ENCODE measurements at places on chromosomes 7 and 10.

DNA sequence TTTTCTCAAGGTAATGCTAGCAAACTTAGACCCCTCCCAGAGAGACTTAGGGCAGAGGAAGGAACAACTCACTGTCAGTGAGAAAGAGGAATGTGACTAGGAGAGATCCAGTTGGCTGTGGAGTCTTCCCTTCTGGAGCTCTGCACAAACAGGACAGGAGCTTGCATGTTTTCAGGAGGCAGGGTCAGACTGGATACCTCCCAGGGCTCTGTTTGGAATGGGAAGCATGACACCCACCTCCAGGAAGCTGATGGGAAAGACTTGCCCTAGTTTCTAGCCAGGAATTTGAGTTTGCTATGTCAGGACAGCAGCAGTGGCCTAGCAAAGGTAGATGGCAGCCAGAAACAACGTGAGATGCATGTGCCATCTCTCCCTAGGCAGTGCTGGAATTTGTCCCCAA lies 40.6 kb downstream of the GHRHR start:
- DNase-seq: no peak

DNA sequence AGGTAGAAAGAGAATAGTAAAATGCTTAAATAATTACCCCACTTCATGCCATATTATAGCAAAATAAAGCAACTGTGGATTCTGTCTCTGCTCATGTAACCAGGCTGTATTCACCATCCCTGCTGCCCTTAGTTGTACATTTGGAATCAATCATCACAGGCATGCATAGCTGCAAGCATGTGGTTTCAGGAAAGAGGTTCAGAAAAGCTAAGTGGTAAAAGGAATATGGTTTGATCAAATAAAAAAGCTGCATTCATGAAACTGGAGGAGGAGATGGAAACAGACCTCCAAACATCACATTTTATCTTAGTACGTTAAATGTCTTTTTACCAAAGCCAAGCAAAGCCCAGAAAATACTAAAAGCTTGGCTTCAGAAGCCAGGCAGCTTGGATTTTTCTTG lies 81.3 kb downstream of the ADAM22 start:
- DNase-seq: no peak

DNA sequence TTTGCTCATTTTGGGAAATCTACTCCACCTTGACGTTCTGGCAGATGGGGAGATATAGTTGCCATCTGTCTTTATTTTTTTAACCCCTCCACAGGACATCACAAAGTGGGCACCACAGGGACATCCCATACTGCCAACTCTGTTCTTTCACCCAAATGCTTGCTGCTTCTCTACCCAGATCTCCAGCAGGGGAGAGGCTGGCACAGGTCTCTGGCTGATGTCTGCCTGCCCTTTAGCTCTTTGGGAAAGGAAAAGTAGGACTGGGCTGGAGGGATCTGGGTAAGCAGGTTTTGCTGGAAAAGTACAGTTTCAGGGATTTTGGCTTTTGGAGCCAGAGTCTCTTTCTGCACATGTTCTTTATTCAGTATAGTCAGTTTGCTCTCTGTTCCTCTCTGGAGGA lies 156.7 kb downstream of the ANLN start:
- DNase-seq: no peak

DNA sequence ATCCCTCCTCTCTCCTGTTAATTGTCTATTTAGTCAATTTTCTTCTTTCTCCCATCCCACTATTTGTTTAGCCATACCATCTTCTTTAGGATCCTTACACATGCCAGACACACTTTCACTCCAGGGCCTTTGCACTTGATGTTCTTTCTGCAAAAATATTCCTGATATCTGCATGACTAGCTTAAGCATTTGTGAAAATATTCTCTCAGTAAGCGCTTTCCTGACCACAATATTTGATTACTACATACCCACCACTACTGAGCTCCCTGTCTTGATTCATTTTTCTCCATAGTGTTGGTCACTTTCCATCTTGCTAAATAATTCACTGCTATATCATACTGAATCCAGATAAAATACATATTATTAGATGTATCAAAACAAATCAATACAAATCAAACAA lies 75.1 kb downstream of the SEMA3D start:
- no peak for DNase-seq

DNA sequence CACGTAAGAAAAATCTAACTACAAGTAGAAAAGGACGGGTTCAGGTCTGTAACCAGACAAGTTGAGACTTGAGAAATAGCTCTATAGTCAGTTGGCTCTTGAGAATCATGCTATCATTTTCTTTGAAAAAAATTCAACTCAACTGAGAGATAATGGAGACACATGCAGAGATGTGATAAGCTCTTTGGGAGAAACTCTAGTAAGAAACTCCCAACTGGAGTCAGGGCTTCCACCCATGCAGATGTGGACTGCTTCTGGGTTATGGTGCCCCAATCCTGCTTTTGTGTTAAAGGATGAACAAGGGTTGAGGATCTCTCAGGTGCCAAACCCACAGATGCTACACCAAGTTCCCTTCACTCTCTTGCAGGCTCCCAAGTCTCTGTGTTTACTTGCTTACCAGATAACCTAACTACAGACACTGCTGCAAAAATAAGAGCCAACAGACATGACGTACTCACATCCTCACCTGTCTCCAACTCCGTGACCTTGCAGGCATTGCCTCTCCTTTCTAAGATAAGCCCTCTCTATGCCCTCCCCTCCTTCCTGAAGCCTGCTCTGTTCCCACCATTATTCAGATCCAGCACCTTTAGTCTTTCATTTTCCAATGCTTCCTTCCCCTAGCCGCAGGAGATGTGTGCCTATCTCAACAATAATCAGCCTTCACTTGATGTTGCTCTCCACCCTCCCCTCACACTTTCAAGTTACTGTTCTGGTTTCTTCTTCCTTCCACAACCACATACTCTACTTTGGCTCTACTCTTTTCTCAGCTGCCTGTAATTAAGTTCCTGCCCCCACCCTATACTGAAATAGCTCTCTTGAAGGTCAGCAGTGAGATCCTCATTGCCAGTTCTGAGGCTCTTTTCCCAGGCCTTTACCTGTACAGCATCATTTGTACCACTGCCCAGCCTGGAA lies 130.0 kb downstream of the ICA1 start:
- no peak for DNase-seq

GRCh38 chr10:118239236-118239630 lies 102.9 kb downstream of the FAM204A start:
- DNase-seq: no peak

- DNase-seq: no peak
Measured at GRCh38 chr7:7773334-7774309, 55.2 kb upstream of the RPA3 start.

- DNase-seq: peak; percentile 57
Measured at GRCh38 chr7:73667344-73668102, at the start of gene VPS37D. VPS37D (plus strand) TSS chr7:73667831; CDS start chr7:73667959, 128 bp downstream.

GRCh38 chr7:4566714-4567113 lies 115.4 kb upstream of the FOXK1 start:
- DNase-seq: no peak

- DNase-seq: no peak
Measured at GRCh38 chr10:125700355-125700911, 17.5 kb upstream of the TEX36 start.

DNA sequence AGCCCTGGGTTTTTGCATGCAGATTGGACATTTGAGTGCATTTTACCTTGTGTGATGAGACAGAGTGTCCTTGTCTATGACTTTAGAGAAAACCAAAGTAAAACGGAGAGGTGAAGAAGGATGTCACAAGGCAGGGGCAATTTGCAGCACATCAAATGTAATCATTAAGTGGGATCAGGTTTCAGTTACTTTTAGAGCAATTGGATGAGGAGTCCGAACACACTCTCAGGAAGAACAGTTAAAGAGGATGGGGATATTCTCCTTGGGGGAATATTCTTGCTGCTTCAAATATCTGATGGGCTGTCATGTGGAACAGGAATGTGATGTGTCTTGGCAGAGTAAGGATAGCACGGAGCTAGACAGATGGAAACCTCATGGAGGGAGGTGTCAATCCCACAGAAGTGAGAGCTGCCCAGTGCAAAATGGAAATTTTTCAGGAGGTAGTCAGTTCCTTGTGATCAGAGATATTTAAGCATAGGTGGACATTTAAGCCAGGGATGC lies 757 bp downstream of the RAB19 start:
- DNase-seq: no peak

DNA sequence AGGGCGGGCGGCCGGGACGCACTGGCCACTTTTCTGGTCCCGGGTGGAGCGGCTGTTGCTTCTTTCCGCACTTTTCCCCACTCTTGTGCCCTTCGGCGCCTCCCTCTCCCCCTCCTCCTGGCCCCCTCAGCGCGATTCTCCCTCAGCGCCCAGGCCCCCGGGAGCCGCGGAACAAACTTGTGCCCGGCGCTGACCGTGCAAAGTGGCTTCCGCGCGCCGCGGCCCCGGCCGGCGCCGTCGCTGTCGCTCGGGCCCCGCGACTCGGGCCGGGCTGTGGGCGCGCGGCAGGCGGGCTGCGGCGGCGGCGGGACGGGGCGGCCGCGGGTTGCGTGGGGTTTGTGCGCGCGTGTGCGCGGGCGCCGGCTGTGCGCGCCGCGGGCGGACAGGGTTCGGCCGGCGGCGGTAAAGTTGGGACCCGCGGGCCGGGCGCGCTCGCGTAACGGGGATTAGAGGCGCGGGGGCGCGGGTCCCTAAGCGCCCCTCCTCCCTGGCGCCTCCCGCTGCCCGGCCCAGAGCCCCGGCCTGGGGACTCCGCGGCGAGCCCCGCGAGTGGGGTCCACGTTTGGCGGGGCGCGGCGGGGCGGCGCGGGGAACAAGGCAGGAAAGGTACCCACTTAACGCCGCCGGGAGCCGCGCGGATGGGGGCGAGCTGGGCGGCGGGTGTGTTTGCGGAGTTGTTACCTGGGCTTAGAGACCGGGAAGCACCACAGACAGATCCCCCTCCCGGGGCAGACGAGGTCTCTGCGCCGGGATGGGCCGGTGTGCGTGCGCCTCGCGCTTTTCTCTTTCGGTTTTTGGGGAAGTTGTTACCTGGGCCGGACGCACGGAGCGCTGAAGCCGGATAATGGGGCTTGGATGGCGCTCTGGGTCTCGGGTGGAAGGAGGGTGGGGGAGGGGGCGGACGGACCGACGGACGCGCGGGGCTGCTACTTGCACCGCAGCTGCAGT lies 860 bp downstream of the ZEB1 start:
- DNase-seq: no peak

- no peak for DNase-seq
Measured at GRCh38 chr7:43119371-43120075, 7.1 kb downstream of the HECW1 start.

GRCh38 chr10:133324198-133324792 lies 12.4 kb downstream of the CALY start:
- no peak for DNase-seq

DNA sequence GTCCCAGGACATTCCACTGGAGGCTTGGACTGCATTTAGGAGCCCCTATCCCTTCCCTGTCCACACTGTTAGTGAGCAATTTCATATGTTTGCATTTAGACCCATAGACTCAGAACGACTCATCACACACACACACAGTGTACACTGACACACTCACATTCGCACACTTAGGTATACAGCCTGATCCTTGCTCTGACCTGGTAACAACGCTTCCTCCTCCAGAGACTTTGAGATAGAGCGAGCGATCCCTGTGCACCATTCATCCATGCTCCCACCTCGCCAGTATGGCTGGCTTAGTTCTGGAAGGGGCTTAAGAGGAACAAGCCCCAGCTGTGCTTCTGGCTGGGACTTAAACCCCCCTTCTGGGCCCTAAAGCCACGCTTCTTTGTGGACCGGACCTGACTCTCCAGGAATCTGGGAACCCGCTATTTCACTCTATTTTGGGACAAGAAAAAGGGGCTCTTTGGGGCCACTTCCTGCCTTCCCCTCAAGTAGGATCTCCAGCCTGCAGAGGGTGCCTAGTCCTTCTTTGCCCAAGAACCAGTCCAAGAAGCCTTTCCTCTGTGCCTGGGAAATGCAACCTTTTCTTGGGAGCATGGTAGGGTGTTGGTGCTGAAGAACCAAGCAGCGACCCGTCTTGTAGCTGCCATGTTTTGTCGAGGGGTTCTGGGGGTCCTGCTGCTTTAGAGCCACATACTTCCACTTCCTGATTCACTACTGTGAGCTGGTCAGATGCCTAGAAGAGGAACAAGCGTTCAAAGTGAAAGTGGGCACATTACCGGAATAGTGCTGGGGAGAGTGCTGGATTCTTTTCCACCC lies 1.1 kb upstream of the HOXA13 start:
- DNase-seq: no peak

DNA sequence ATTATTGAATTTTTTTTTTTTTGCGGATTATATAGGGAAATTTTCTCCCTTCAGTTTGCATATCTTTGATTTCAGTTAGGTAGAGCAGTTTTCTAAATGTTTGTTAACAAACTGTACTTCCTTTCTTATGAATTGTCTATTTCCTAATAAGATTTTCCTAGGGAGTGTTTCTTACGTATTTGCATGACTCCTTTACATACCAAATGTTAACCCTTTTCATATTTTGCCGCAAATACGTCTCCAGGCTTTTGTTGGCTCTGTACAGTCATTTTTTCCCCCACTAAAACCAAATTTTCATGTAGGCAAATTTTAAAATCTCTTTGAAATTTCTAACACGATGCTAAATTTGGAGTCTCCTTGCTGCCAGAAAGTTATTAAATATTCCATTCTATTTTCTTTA lies 1.9 kb upstream of the FRAT2 start:
- DNase-seq: no peak

- no peak for DNase-seq
Measured at GRCh38 chr7:7990441-7990761, 21.8 kb downstream of the GLCCI1 start.

DNA sequence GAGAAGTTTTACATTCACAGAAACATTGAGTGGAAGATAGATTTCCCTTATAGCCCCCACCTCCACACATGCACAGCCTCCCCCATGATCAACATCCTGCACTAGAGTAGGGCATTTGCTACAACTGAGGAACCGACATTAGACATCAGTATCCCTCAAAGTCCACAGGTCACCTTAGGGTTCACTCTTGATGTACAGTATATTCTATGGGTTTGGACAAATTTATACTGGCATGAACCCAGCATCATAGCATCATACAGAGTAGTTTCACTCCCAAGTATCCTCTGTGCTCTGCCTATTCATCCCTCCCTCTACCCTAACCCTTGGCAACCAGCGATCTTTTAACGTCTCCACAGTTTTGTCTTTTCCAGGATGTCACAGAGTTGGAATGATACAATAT lies 64.4 kb downstream of the VSTM4 start:
- DNase-seq: no peak

- DNase-seq: no peak
Measured at GRCh38 chr7:25083201-25083600, 41.9 kb downstream of the CYCS start.

- no peak for DNase-seq
Measured at GRCh38 chr7:39355664-39356063, 210.5 kb upstream of the YAE1 start.

DNA sequence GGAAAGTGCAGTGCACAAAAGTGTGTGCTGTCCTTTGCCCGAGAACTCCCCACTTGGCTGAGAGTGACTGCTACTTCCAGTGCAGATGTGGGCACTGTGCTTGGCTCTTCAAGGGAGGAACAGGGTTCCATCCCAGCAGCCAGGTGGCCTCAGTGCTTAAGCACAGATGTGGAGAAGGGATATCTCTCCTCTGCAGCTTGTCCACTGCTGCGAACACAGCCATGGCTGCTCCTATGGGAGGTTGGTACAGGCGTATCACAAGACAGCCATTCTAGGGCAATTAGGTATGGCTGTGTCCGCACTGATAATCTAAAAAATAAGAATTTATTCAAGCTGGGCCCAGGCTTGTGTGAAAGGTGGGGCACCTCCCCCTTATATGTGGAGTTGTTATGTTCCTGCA lies 66.6 kb downstream of the GLCCI1 start:
- DNase-seq: no peak
